ENCODE measurements at places on chromosomes 3 and 15. TPM values are rescaled to one million over a fixed set of nuclear protein-coding genes. Genes with fewer than 3 reads are reported as not detected.

- DNase-seq: peak; percentile 39
- no peaks in the 10 kb centered on the region for H3K27me3 ChIP-seq
- H3K36me3 ChIP-seq: no peaks in the 10 kb centered on the region
These were observed 105.0 kb upstream of the GAP43 start for GRCh38 chr3:115518100-115518852.

DNA sequence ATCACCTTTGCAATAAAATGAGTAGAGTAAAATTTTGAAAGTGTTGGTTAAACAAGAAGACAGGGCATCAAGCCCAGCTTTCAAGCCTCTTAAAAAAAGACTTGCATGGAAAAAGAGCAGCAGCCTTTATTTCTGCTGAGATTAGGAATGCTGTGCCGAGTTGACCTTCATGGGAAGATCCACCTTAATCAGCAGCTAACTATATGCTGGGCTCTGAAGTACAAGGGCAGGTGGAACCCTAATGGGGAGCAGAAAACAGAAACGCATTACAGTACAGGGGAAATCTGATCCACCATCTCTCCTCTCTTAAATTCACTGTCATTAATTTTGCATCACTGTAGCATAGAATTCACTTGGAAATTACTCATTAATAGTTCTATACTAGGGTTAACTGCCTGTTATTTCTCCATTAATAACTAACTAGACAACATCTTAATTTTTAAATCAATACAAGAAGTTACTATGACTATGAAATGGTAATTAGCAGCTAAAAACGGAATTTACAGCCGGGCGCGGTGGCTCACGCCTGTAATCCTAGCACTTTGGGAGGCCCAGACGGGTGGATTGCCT is 133.6 kb downstream of the GHSR start:
- DNase-seq: no peak
- no peak overlapping the region for H3K4me3 ChIP-seq
- peaks cover 23% of the 10 kb centered on the region for H3K4me1 ChIP-seq
- no peaks in the 10 kb centered on the region for H3K27me3 ChIP-seq
- peak overlapping the region; percentile 37 for H3K27ac ChIP-seq

- no peaks in the 10 kb centered on the region for H3K27me3 ChIP-seq
- peak overlapping the region; percentile 88 for H3K27ac ChIP-seq
- H3K4me3 ChIP-seq: peak overlapping the region; percentile 80
- DNase-seq: no peak
These were observed 727 bp downstream of the NSMCE3 start for GRCh38 chr15:29268706-29269484.

DNA sequence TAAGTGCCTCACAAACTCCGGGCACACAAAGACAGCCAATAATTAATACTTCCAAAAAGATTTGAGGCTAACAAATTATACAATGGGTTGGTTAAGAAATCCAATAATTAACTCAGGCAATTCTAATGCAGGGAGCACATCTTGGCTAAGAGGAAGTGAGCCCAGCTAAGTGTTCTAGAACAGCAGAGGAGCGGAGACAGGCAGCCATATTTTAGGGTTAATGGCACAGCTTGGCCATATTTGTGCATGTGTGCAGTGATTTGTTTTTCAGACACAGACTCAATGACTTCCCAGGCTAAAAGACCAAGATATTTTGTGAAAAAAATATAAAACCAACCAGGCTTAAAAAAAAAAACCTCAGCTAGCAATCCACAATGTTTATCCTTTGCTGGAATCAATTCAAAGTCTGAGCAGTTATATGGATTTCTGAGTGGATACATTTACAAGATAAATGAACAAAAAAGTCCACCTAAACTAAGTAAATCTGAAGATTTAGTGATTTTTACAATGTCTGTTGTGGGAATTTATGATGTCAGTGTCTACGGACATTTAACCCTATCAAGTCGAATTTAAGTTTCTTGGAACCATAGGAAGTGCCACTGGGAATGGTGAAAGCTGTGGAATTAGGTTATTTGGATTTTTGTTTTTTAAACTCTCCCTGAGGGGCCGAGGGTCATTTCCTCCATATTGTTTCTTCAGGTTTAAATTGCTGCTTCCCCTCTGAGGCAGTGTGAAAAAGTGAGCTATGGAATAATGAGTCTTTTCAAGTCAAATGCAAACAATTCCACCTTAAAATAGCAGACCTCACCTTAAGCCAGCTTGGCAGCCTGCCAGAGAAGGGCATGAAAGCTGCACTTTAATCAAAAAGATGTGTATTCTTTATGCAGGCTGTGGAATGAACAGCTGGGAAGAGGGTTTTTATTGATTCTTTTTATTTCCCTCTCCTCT is 413.7 kb upstream of the TBL1XR1 start:
- no peak overlapping the region for H3K27ac ChIP-seq
- H3K27me3 ChIP-seq: no peaks in the 10 kb centered on the region
- H3K36me3 ChIP-seq: no peaks in the 10 kb centered on the region
- H3K4me3 ChIP-seq: no peak overlapping the region

- H3K27me3 ChIP-seq: no peaks in the 10 kb centered on the region
- H3K27ac ChIP-seq: no peak overlapping the region
- DNase-seq: no peak
- H3K4me1 ChIP-seq: no peaks in the 10 kb centered on the region
- no peaks in the 10 kb centered on the region for H3K36me3 ChIP-seq
These were observed 251.9 kb upstream of the TGFBR2 start for GRCh38 chr3:30354513-30354912.

DNA sequence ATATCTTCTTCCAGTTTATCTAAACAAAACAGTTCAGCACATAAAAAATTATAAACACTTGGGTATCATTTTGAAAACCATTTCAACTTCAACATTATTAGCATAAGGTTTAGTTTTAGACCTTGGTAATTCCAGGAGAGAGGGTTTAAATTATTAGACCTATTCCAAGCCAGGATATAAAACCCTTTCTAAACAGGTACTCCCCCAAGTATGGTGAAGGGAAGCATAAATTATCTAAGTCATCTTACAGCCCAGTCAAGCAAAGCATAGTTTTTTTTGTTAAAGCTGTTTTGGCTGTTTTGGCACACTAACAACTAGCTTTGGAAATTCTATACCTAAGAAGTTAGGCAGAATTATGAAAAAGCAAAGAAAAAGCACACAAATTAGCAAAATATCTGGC is 87.3 kb downstream of the FBN1 start:
- no peak for DNase-seq
- H3K27me3 ChIP-seq: no peaks in the 10 kb centered on the region
- H3K4me3 ChIP-seq: no peak overlapping the region
- no peaks in the 10 kb centered on the region for H3K36me3 ChIP-seq
- H3K27ac ChIP-seq: no peak overlapping the region

- H3K4me3 ChIP-seq: peak overlapping the region; percentile 72
- DNase-seq: peak; percentile 97
- no peaks in the 10 kb centered on the region for H3K27me3 ChIP-seq
- peak overlapping the region; percentile 90 for H3K27ac ChIP-seq
- H3K36me3 ChIP-seq: no peaks in the 10 kb centered on the region
These were observed 1.5 kb upstream of the LIMD1 start for GRCh38 chr3:45592830-45593707.

GRCh38 chr15:65993236-65993635 is 123.9 kb downstream of the RAB11A start:
- no peak overlapping the region for H3K4me3 ChIP-seq
- no peak for DNase-seq
- no peaks in the 10 kb centered on the region for H3K36me3 ChIP-seq
- H3K27me3 ChIP-seq: no peaks in the 10 kb centered on the region
- H3K4me1 ChIP-seq: no peaks in the 10 kb centered on the region

The SEMA3G gene
- total RNA-seq: 36.5 TPM

DNA sequence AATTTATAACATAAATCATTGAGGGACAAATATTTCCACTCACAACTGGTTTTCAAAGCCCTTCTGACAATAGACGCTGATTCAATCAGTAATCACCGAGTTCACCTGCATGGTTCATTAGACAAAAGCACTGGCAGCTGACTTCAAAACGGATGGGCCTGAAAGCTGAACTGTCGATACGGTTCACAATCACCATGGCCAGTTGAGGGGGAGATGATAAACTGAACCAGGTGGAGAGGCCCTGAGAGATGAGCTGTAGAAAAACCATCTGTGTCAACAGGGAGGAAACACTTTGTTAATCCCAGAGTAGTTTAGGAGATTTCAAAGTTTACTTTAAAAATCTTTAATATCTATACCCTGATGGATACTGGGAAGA is 75.0 kb downstream of the PEX5L start:
- no peaks in the 10 kb centered on the region for H3K4me1 ChIP-seq
- no peak for DNase-seq
- H3K4me3 ChIP-seq: no peak overlapping the region
- no peaks in the 10 kb centered on the region for H3K27me3 ChIP-seq
- H3K36me3 ChIP-seq: no peaks in the 10 kb centered on the region

GRCh38 chr3:28088811-28089526 is 152.4 kb upstream of the CMC1 start:
- H3K4me3 ChIP-seq: no peak overlapping the region
- no peak overlapping the region for H3K27ac ChIP-seq
- no peaks in the 10 kb centered on the region for H3K36me3 ChIP-seq
- DNase-seq: no peak
- H3K27me3 ChIP-seq: no peaks in the 10 kb centered on the region

The RETNLB gene
- not detected for total RNA-seq

DNA sequence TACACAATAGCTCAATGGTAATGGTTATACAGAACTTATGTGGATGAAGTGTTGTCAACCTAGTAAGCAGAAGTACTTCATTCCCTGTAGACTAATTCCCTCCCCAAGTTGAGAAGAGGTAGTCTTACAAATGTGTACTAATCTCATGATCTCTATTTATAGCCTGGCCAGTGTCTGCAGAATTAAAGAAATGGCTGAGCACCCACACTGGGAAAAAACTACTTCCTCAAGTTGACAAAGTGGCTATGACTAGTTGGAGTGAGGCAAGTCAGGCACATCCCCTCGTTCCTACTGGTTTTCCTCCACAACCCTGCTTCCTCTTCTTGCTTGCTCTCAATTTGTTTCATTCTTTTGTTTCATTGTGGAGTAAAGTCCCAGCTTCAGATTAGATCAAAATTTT is 566.7 kb upstream of the ZNF717 start:
- H3K4me1 ChIP-seq: no peaks in the 10 kb centered on the region
- no peak overlapping the region for H3K4me3 ChIP-seq
- DNase-seq: no peak

- no peaks in the 10 kb centered on the region for H3K4me1 ChIP-seq
- H3K27ac ChIP-seq: no peak overlapping the region
- H3K4me3 ChIP-seq: no peak overlapping the region
- no peak for DNase-seq
- no peaks in the 10 kb centered on the region for H3K36me3 ChIP-seq
These were observed 119.7 kb downstream of the WNT5A start for GRCh38 chr3:55367384-55367783.

DNA sequence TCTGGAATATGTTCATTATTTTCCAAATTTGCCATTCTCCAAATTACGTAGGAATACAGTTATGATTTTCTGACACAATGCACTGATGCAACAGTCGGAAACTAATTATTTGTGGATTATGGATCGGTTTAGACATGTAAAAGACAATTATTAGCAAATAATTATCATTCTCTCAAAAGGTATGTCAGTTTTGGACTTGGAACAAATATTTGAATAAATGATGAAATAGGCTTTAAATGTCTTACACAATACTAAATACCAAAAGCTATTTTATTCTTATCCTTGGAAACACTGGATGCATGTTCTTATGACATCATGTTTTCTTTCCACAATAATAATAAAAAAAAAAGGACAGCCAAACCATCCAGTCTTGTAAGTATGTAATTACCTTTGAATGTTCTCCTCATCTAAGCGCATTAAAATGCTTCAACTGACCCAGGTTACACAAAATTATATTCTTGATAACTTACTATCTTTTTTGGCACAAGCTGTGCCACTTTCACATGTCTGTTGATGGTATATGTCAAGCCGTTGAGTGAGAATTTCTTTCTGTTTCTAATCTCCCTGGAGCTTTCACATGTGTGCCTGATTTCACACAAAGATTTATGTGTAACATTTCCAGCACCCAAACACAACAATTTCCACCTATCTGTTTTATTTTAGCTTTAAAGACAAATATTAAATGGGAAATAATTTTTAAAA is 238.5 kb upstream of the ZNF385D start:
- no peaks in the 10 kb centered on the region for H3K36me3 ChIP-seq
- H3K4me3 ChIP-seq: no peak overlapping the region
- H3K27me3 ChIP-seq: no peaks in the 10 kb centered on the region
- DNase-seq: no peak

- H3K36me3 ChIP-seq: no peaks in the 10 kb centered on the region
- H3K27ac ChIP-seq: no peak overlapping the region
- no peaks in the 10 kb centered on the region for H3K4me1 ChIP-seq
- DNase-seq: no peak
- no peaks in the 10 kb centered on the region for H3K27me3 ChIP-seq
These were observed 14.6 kb upstream of the TRPC1 start for GRCh38 chr3:142709207-142709606.

DNA sequence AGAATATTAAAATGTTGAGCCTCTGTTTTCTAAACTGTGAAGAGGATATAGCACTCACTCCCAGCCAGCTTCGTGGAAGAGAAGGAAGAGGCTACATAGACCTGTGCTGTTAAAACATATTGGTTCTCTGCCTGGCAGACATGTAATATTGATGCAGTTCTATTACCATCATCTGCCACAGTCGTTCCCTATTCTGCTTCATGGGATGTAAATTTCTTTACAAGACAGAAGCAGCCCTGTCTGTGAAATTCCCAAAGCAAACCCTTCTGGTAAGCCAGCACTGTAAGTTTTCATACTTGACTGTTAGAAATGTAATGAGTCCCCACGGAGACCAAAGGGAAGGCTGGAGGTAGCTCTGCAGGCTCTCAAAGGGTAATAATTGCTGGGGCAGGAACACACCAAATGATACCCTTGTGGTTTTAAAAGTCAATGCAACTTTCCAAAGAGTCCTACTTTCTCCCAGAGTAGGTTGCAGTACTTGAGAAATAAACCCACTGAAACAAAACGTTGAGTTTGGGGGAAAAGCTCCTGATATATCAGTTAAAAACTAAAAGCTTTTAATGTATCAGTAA is 129.9 kb upstream of the HES1 start:
- H3K27ac ChIP-seq: no peak overlapping the region
- peaks cover 45% of the 10 kb centered on the region for H3K4me1 ChIP-seq
- H3K36me3 ChIP-seq: no peaks in the 10 kb centered on the region
- no peaks in the 10 kb centered on the region for H3K27me3 ChIP-seq
- DNase-seq: no peak

DNA sequence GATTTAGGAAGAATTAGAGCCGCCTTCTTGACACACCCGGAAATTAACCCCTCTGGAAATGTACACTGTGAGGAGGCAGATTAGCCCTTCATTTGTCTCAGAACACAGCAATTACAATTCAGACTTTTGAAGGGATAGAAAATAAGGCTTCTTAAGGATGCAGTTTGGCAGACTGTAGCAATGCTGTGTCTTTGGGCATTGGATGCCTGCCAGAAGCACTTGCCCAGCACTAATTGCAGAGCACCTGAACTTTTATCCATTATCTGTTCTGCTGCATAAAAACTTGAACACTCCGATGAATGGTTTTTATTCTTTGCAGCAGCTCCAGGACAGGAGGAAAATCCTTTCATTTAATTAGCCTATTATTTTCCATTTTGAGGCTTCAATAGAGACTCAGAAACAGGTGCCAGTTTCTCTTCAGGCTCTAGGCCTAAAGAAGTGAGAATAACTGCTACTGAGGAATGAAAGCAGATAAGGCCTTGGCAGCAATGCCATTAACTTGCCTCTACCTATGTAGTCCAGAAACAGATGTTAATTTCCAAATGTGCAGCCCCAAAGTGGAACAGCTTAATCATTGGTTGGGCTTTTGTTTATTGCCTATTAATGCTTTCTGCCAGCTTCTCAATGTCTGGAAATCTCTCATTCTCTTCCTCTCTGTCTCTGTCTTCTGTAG is 418.5 kb downstream of the NSUN3 start:
- DNase-seq: no peak
- no peak overlapping the region for H3K27ac ChIP-seq
- no peaks in the 10 kb centered on the region for H3K27me3 ChIP-seq
- H3K4me1 ChIP-seq: no peaks in the 10 kb centered on the region

The LNP1 gene
- 2.1 TPM for total RNA-seq

Measured in left lung (tissue), 14 donors.